Esophagus muscularis mucosa (tissue), 4 donors: ENCODE measurements at places on chromosomes 7 and 10. TPM values are rescaled to one million over a fixed set of nuclear protein-coding genes. Genes with fewer than 3 reads are reported as not detected.

DNA sequence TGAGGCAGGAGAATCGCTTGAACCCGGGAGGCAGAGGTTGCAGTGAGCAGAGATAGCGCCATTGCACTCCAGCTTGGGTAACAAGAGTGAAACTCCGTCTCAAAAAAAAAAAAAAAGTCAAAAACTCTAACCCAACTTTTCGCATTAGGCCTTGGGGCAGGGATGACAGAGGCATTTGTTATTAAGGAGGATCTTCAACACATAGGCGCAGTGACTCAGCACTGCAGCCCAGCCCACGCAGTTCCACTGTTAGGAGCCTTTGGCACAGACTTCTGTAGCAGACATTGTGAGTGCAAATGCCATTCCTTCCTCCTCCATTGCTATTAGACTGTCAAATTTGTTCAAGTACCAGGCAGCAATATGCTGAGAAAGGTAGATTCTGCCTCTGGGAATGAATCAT is 43.1 kb upstream of the KLHL7 start:
- no peaks in the 10 kb centered on the region for H3K36me3 ChIP-seq
- H3K27ac ChIP-seq: no peak overlapping the region
- H3K27me3 ChIP-seq: no peaks in the 10 kb centered on the region
- H3K4me3 ChIP-seq: no peak overlapping the region

DNA sequence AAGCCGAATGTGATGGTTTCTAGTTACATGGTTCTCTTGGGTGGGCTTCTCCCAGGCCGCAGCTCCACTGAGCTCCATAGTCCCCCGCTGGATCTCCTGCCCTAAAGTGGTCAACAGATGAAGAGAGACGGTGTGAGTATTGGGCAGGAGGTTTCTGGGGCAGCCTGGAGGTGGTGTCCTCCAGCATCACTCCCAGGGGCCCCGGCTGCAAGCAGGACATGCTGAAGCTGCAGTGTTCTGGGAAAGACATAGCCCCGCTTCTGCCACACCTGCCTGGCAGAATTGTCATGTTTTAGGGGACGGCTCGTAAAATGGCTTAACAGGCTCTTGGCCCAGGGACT is 40.4 kb downstream of the CALML3 start:
- no peak overlapping the region for H3K27ac ChIP-seq
- H3K27me3 ChIP-seq: no peaks in the 10 kb centered on the region
- no peak overlapping the region for H3K4me3 ChIP-seq
- H3K4me1 ChIP-seq: no peaks in the 10 kb centered on the region
- H3K36me3 ChIP-seq: no peaks in the 10 kb centered on the region

GRCh38 chr10:11238893-11239292 is 221.2 kb downstream of the CELF2 start:
- peaks cover 48% of the 10 kb centered on the region for H3K4me1 ChIP-seq
- H3K36me3 ChIP-seq: no peaks in the 10 kb centered on the region
- no peak for DNase-seq
- H3K27ac ChIP-seq: no peak overlapping the region
- no peaks in the 10 kb centered on the region for H3K27me3 ChIP-seq

Gene TMEM176A
- total RNA-seq: 34.1 TPM

DNA sequence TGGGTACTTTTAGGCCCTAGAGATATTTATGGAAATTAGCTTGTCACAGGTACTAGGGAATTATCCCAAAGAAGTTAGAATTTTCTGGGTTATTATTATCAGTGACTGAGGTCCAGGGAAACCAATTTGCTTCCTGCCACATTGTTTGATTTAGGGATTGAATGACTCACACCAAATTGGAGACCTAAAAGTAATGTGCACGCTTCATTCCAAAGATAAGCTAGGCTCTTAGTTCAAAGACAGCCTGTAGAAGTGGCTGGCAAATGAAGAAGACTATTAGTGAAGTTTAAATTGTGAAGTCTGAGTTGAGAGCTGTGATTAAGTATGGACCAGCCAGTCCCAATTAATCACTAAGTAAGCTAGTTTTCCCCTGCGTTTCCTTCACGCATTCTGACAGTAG is 188.1 kb upstream of the MYO3A start:
- no peaks in the 10 kb centered on the region for H3K36me3 ChIP-seq
- no peaks in the 10 kb centered on the region for H3K4me1 ChIP-seq
- H3K27me3 ChIP-seq: no peaks in the 10 kb centered on the region
- no peak overlapping the region for H3K27ac ChIP-seq
- DNase-seq: no peak

DNA sequence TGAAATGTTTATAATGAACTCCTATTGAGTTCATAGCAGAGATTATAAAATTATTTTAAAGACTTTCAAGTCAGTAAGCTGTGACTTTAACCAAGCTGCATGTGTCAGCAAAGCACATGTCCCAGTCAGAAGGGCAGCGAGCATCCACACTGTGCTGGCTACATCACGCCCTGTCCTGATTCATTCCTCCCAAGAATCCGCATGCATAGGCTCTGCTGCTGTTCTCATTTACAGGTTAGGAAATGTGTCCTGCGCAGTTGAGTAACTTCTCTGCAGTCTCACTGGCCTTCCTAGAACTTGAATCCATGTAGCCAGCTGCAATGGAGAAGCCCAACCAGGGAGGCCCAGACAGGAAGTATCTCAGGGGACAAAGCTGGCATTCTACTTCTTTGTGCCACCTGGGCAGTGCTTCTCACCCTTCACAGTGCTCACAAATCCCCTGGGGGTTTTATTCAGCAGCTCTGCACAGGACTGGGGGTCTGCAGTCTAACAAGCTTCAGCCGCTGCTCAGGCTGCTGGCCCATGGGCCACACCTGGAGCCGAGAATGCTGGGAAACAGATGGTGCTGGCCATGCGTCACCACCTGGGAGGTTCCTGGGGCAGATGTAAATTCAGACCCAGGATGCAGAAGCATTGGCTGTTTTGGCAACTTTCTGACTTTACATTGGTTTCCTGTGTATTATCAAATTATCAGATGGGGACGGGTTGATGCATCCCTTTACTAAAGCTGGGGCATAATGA is 192.8 kb upstream of the GDF10 start:
- no peaks in the 10 kb centered on the region for H3K36me3 ChIP-seq
- DNase-seq: peak; percentile 84
- no peaks in the 10 kb centered on the region for H3K27me3 ChIP-seq
- no peak overlapping the region for H3K27ac ChIP-seq

- DNase-seq: no peak
- peaks cover 6% of the 10 kb centered on the region for H3K4me1 ChIP-seq
- peaks cover 33% of the 10 kb centered on the region for H3K36me3 ChIP-seq
- H3K27ac ChIP-seq: no peak overlapping the region
These were observed 5.8 kb upstream of the MOGAT3 start for GRCh38 chr7:101206665-101207042.

GRCh38 chr10:66805612-66806011 is 120.2 kb upstream of the LRRTM3 start:
- DNase-seq: no peak
- H3K36me3 ChIP-seq: no peaks in the 10 kb centered on the region
- H3K4me1 ChIP-seq: no peaks in the 10 kb centered on the region
- H3K27me3 ChIP-seq: no peaks in the 10 kb centered on the region
- no peak overlapping the region for H3K4me3 ChIP-seq
- H3K27ac ChIP-seq: no peak overlapping the region

GRCh38 chr7:111987886-111988285 is 218.3 kb downstream of the DOCK4 start:
- H3K4me3 ChIP-seq: no peak overlapping the region
- H3K27me3 ChIP-seq: no peaks in the 10 kb centered on the region
- DNase-seq: no peak
- H3K27ac ChIP-seq: peak overlapping the region; percentile 56
- H3K36me3 ChIP-seq: no peaks in the 10 kb centered on the region
- peaks cover 7% of the 10 kb centered on the region for H3K4me1 ChIP-seq
